Upper lobe of right lung (tissue), 1 donor: ENCODE measurements at places on chromosomes 4 and X. TPM values are rescaled to one million over a fixed set of nuclear protein-coding genes. Genes with fewer than 3 reads are reported as not detected.

GRCh38 chr4:23034731-23035130 lies 342.0 kb downstream of the GBA3 start:
- H3K4me3 ChIP-seq, result no peak overlapping the region
- no peaks in the 10 kb centered on the region for H3K36me3 ChIP-seq

DNA sequence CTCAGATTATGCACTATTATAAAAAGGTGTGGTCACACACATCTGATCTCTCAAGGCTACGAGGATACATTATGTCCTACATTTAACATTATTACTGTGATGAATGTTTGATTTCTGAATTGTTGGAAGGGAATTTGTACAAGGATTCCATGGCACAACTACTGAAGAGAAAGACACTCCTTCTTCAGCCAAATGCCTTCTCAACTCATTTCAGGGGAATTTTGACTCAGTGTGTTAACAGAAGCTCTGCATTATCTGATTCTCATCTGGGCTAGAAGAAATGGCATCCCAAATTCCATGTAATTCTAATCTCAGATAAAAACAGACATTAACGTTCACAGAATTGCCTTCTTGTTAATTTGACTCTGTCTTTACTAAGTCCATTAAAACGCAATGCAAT lies 477.7 kb downstream of the PDGFC start:
- no peaks in the 10 kb centered on the region for H3K4me1 ChIP-seq
- H3K27ac ChIP-seq, result no peak overlapping the region
- DNase-seq, result no peak
- H3K4me3 ChIP-seq, result no peak overlapping the region
- no peaks in the 10 kb centered on the region for H3K27me3 ChIP-seq

DNA sequence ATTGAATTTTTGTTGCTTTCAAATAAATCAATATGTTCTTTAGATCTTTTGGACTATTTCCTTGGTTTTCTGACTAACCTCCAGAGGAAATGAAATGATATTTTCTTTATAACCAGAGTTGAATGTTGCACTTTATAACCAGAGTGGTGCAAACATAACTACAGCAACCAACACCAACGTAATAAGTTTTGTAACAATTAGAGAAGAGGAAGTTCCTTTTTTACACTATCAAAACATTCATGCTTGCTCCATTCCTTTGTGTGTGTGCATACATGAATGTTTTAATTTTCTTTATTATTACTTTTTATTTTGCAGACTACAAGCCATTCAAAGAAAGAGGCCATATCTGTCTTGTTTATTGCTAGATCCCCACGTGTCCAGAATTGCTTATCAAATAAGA lies 193.0 kb upstream of the PPP3CA start:
- no peak overlapping the region for H3K4me3 ChIP-seq
- H3K4me1 ChIP-seq, result no peaks in the 10 kb centered on the region
- no peak overlapping the region for H3K27ac ChIP-seq
- H3K36me3 ChIP-seq, result no peaks in the 10 kb centered on the region

DNA sequence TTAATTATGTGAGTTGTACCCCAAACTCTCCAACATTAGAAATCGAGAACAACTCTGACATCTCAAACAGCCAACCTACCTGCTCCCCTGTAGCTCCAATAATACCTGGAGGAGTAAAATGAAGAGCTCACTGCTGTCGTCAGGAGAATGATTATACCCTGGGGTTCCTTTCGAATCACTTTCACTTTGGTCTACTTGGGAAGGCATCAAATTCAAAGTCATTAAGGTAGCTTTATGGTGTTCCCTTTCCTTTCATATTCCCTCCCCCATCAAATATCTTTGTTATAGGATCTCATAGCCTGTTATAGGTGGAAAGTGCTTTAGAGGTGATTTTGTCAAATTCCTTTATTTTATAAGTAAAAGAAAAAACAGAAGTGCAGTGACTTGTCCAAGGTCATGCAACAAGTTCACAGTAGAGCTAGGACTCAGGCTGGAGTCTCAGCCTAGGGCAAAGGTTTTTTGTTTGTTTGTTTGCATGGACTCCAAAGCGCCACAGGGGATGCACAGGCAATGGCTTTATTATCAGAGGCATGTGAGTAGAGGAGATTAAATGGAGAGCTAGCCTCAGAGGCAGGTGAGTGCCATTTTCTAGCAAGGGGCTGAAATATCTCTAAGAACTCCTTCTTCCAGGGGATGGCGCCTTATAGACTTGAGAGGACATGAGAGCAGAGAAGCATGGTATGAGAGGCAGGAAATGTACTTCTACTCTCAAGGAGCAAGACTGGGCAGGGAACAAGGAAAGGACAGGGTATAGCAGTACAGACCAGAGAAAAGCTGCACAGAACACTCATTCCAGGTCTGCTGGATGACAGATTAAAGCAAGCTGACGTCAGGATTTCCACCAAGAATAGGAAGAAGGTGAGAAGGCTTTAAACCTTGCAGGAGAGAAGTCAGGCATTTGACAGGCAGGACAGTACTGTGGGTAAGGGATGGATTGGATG lies 262.1 kb upstream of the GPC4 start:
- peak overlapping the region; percentile 16 for H3K4me3 ChIP-seq
- no peak for DNase-seq
- H3K4me1 ChIP-seq, result no peaks in the 10 kb centered on the region
- H3K27ac ChIP-seq, result no peak overlapping the region
- H3K36me3 ChIP-seq, result no peaks in the 10 kb centered on the region

DNA sequence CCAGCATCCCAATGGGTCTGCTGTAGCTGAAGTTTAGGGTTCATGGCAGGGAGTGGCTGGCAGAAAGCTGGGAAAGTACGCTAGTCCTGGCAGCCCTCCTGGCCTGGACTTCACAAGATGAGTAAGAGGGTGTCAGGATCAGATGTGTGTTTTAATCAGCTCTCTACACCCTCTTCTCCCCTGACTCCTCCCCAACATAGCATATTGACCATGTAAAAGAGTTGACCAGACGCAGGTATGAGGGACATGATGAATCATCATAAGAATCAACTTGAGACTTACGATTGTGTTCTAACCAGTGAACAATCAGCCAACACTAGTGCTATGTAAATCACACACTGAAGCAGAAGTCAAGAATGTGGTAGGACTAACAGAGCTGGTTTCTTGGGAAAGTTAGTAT lies 5.3 kb downstream of the SOWAHB start:
- H3K36me3 ChIP-seq, result no peaks in the 10 kb centered on the region
- peaks cover 11% of the 10 kb centered on the region for H3K27me3 ChIP-seq
- peaks cover 10% of the 10 kb centered on the region for H3K4me1 ChIP-seq
- no peak overlapping the region for H3K27ac ChIP-seq
- H3K4me3 ChIP-seq, result no peak overlapping the region

DNA sequence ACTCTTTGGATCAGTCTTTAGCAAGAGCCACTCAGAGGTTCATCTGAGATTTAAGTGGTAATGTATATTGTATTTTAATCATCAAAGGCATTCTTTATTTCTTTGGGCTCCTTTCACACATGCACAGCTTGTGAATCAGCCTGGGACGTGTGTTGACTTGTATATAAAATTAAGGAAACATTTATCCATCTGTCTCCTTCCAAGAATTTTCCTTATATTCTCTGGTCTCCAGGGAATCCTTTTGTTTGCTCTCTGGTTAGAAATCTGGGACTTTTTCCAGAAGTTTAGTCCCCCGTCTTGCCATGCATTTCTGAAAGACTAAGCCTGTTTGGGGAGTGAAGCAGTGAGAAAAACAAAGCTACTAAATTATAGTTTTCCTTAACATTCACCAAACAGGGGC lies 212.3 kb downstream of the DCAF12L2 start:
- H3K27me3 ChIP-seq, result no peaks in the 10 kb centered on the region
- no peaks in the 10 kb centered on the region for H3K4me1 ChIP-seq
- no peak overlapping the region for H3K4me3 ChIP-seq
- no peaks in the 10 kb centered on the region for H3K36me3 ChIP-seq
- no peak overlapping the region for H3K27ac ChIP-seq

GRCh38 chr4:38610521-38610920 lies 53.5 kb upstream of the KLF3 start:
- peaks cover 40% of the 10 kb centered on the region for H3K4me1 ChIP-seq
- no peak overlapping the region for H3K4me3 ChIP-seq
- H3K36me3 ChIP-seq, result no peaks in the 10 kb centered on the region
- H3K27me3 ChIP-seq, result no peaks in the 10 kb centered on the region
- DNase-seq, result no peak
- no peak overlapping the region for H3K27ac ChIP-seq

DNA sequence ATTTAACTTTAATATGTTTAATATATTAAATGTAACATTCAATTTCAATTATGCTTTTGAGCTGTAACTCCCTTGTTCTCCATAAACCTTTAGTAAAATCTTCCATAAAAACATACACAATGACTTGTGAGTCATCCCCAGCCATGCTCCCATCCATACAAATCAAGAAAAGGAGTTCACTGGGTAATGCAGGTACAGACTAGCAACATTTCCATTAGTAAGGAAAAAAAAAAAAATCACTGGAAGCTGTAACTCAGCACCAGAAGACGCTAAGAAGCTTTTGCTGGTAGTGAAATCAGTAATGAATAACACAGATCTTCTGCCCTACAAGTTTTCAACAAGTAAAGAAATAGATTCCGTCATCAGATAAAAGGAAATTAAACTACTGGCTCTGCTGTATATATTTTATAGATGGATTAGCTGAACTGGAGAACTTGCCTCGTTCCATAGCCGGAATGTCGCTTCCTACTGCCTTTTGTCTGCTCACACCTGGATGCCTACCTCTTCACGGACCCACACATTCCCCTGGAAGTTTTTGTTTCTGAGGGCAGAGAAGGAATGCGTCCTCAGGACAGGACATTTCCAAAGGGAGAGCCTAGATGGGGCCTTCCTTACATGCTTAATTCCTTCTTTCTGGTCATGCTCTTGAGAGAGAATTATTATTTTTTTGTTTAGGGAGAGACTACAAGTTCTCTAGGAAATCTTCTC lies 298.4 kb upstream of the ANKRD50 start:
- no peaks in the 10 kb centered on the region for H3K27me3 ChIP-seq
- no peaks in the 10 kb centered on the region for H3K4me1 ChIP-seq

DNA sequence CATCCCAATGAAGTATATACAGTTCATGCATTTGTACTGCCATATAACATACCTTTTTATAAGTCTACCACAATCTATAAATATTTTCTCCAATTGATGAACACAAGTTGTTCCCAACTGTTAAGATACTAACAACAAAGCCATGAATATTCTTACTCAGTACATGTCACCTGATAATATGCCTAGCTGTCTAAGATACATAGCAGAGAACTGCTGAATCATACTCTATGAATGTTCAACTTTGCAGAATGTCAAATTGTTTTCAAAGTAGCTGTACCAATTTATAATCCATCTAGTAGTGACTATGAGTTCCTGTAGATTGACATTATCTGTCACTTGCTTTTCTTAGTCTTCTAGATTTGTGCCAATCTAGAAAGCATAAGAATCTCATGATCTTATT lies 84.9 kb downstream of the RAB28 start:
- peaks cover 5% of the 10 kb centered on the region for H3K4me1 ChIP-seq
- H3K4me3 ChIP-seq, result no peak overlapping the region
- no peak for DNase-seq
- no peaks in the 10 kb centered on the region for H3K36me3 ChIP-seq

- no peak overlapping the region for H3K27ac ChIP-seq
- H3K27me3 ChIP-seq, result no peaks in the 10 kb centered on the region
- no peaks in the 10 kb centered on the region for H3K4me1 ChIP-seq
These were observed 101.2 kb downstream of the MMRN1 start for GRCh38 chr4:89995814-89996213.

- H3K4me1 ChIP-seq, result no peaks in the 10 kb centered on the region
- H3K36me3 ChIP-seq, result peaks cover 35% of the 10 kb centered on the region
- no peak for DNase-seq
These were observed 26.8 kb downstream of the RBBP7 start for GRCh38 chrX:16843208-16843909.

DNA sequence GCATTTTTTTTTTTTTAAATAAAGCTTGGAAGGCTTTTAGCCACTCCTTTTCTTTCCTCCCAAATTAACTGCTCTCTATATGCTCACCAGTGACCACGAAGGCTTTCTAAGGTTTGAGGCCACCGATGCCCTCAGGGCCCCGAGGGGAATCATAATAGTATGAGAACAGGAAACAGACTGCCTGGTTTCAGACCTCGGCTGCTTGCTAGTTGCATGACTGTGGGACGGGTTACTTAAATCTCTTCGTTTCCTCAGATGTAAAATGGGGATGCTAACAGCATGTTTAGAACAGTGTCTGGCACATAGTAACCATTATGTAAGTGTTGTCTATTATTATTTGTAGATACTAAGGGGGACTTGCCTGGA lies 3.6 kb downstream of the LINC00632 start:
- H3K36me3 ChIP-seq, result no peaks in the 10 kb centered on the region
- no peaks in the 10 kb centered on the region for H3K4me1 ChIP-seq
- H3K27me3 ChIP-seq, result no peaks in the 10 kb centered on the region
- H3K4me3 ChIP-seq, result peak overlapping the region; percentile 25

DNA sequence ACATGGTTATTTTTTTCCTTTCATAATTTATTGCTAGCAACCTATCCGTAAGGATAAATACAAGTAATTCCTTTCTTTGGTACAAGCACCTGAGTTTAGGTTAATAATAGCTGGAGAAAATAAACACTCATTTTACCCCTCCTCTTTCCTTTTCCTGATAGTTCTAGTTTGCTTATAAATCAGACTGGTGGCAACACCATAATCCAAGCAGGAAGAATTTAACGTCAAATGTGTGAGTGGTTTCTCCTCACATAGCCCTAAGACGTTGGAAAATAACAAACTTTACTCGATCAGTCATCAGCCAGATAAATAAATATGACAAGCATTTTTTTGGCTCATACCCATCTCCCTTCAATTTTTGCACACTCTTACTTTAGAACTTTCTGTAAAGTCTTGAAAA lies 190.3 kb upstream of the FAM241A start:
- no peaks in the 10 kb centered on the region for H3K36me3 ChIP-seq
- H3K4me3 ChIP-seq, result no peak overlapping the region
- no peaks in the 10 kb centered on the region for H3K4me1 ChIP-seq
- no peak for DNase-seq

GRCh38 chr4:54767376-54767775 lies 109.6 kb downstream of the KIT start:
- H3K36me3 ChIP-seq, result no peaks in the 10 kb centered on the region
- no peaks in the 10 kb centered on the region for H3K27me3 ChIP-seq

DNA sequence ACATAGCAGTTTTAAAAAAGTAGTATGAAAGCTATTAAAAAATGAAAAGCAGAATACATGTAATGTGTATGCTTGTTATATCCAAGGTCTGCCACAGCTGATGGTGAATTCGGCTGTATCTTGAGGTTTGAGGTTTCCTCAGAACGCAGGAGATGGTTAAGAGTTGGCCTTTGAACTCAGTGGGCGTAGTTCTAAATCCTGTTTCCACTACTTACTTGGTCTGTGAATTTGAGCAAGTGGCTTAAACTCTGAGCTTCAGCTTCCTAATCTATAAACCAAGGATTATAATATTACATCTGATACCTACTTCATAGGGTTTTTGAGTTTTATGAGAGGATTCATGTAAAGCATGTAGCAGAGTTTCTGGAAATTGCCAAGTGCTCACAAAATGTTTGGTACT lies 125.2 kb downstream of the STIM2 start:
- H3K4me1 ChIP-seq, result peaks cover 5% of the 10 kb centered on the region
- no peak overlapping the region for H3K4me3 ChIP-seq
- H3K27me3 ChIP-seq, result no peaks in the 10 kb centered on the region
- no peaks in the 10 kb centered on the region for H3K36me3 ChIP-seq
- no peak overlapping the region for H3K27ac ChIP-seq

Gene POU4F2
- not detected for total RNA-seq

Gene SMARCA1
- 26.9 TPM for total RNA-seq

Gene CCKAR
- total RNA-seq, result not detected

Gene REELD1
- total RNA-seq, result 0.29 TPM

Gene FRMPD3
- total RNA-seq, result 0.17 TPM

Gene NPY1R
- total RNA-seq, result 4.6 TPM

Gene EXOC1L
- total RNA-seq, result not detected
